ENCODE measurements at places on chromosomes 3 and 15.

DNA sequence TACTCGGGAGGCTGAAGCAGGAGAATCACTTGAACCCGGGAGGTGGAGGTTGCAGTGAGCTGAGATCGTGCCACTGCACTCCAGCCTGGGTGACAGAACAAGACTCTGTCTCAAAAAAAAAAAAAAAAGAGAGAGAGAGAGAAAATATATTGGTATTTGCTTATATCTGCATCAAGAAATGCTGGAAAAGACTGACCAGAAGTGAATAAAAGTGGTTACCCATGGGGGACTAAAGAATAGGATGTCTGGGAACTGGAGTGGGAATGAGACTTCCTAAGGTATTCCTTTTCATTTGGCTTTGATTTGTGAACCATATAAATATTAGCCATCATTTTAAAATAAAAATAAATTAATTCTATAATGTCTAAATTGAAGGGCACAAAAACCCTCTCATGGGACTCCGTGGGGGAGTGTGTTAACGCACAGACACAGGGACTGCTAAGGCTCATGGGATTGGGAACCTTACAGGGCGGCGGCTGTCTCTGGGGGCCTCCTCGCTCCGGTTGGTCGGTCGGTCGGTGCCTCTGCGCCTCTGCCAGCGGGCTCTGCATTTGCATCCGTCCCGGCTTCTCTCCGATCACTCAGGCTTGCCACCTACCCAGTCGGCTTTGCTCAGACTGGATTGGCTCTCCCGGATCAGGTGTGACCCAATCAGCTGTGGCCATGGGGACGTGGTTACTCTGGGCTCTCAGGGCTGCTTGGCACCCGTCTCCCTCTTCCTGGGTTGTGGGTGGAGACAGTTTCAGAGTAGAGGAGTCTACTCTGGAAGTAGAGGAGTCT lies 12.7 kb upstream of the TSPAN3 start:
- no peak for DNase-seq

DNA sequence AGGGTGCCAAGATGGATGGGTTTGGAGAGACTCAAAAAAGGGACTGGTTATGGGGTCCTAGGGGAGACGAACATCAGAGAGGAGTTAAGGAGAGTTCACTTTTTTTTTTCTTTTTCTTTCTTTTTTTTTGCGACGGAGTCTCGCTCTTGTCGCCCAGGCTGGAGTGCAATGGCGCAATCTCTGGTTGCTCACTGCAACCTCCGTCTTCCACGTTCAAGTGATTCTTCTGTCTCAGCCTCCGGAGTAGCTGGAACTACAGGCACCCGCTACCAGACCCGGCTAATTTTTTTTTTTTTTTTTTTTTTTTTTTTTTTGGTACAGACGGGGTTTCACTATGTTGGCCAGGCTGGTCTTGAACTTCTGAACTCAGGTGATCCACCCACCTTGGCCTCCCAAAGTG lies 1.2 kb downstream of the SPINT1 start:
- no peak for DNase-seq

DNA sequence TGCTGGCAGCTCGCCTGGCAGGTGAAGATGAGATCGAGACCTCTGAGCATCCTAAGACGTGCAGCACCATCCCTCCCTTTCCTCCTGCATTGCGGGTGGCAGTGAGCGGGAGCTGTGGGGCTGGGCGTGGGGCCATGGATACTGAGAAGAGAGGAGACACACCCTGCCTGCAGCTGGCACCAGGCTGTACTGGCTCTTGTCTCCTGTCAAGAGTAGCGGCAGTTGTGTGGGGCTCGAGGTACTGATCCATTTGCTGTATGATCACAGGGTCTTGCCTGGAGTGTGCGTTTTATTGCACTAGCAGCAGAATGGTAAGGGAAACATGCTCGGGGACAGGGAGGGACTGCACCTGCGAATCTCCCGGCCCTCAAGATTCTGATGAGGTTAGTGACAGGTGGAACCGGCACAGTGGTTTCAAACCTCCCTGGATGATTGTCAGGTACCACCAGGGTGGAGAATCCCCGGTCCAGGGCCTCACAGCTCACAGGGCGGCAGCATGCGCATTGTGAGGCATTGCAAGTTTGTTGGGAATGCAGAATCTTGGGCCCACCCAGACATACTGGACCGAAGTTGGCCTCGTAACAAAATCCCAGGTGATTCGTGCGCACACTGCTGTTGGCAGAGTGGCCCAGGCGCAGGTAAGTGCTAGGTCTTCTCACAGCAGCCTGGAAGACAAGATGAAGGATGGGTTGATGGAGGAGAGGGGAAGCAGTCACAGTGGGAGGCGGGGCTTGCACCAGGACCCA lies 14.1 kb downstream of the SYNM start:
- DNase-seq = no peak

GRCh38 chr15:94107652-94108051 lies 123.7 kb upstream of the MCTP2 start:
- DNase-seq = no peak

DNA sequence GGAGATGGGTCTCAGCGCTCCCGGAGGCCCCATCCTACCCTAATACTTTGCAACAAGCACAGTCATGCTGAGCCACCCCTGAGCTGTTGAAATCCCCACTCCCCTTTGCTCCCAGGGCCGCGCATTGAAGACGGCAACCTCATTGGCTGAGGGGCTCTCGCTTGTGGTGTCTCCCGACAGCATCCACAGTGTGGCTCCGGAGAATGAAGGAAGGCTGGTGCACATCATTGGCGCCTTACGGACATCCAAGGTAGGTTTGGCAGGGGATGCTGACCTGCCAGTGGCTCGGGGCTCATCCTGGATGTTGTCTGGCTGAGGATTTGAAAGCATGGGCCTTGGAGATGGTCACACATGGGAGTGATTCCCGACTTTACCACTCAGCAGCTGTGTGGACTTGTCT lies 5.9 kb downstream of the TMEM43 start:
- no peak for DNase-seq

- DNase-seq = no peak
Observed at GRCh38 chr3:22039161-22039560, 288.2 kb upstream of the ZNF385D start.

DNA sequence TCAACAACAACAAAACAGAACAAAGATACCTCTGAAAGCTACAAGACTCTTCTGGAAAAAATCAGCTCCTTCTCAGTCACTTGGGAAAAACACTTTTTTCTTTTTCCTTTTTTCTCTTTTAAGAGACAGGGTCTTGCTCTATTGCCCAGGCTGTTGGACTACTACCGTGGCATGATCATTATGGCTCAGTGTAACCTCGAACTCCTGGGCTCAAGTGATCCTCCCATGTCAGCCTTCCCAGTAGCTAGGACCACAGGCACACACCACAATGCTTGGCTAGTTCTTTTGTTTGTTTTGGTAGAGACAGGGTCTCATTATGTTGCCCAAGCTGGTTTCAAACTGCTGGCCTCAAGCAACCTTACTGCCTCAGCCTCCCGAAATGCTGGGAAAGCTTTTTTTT lies 12.8 kb downstream of the MYO9A start:
- DNase-seq = no peak

GRCh38 chr3:128167973-128168674 lies 14.8 kb downstream of the EEFSEC start:
- no peak for DNase-seq

DNA sequence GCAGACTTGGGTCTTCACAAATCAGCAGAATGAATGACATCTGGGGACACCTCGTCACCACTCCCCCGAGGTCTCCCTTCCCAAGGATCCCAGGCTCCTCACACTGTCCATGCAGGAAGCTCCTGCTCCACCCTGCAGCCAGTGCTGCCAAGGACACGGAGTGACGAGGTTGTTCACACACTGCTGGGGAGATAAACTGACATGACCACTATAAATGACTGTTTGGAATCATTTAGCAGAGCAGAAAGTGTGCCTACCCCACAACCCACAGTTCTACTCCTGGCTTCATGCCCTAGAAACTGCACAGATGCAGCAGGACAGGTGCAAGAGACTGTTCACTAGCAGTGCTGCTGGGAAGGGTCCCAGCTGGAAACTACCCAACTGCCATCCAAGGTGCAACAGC lies 19.7 kb upstream of the PRSS50 start:
- no peak for DNase-seq

DNA sequence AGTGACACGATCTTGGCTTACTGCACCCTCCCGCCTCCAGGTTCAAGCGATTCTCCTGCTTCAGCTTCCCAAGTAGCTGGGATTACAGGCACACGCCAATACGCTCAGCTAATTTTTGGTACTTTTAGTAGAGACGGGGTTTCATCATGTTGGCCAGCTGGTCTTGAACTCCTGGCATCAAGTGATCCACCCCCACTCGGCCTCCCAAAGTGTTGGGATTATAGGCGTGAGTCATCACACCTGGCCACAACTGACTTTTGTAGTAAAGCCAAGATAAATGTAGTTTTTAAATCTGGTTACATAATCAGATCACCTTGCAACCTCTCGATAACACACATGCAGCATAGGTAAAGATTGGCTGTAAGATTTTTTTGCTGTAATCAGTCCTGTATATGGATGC lies 657.5 kb upstream of the DPPA4 start:
- DNase-seq = no peak

GRCh38 chr3:126714921-126715320 lies 10.9 kb downstream of the CHCHD6 start:
- DNase-seq = no peak

- DNase-seq = no peak
Observed at GRCh38 chr15:22973286-22973685, 6.9 kb downstream of the CYFIP1 start.

DNA sequence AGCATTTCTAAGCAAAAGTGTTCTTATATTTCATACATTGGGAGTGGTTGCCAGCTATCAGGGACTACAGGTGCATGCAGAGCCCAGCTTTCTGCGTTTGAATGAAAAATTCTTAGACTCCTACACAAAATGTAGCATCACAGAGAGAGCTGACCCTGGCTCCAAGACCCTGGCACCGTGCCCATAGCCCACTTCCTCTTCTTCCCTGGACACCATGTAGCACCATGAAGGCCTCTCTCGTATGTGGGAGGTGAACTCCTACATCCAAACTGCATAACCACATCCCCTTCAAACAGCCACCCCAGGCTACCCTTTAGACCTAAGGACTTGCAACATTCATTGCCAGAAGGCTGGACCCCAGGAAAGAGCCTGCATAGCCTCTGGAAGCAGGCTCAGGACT lies 35.8 kb upstream of the ATOSA start:
- no peak for DNase-seq

GRCh38 chr3:45437383-45437782 lies 49.0 kb downstream of the LARS2 start:
- no peak for DNase-seq

- DNase-seq = no peak
Observed at GRCh38 chr3:194579091-194579606, 54.1 kb downstream of the TMEM44 start.

GRCh38 chr3:30426293-30426993 lies 180.0 kb upstream of the TGFBR2 start:
- no peak for DNase-seq

GRCh38 chr3:57544181-57545125 lies at the start of gene DNAH12:
DNAH12 (minus strand) TSS chr3:57544344; CDS start chr3:57542870, 1,474 bp downstream.
- no peak for DNase-seq

Data from HS-27A (cell line).